GM19239 (cell line): ENCODE measurements at places on chromosomes 2 and 18.
A peak's percentile ranks its signal among the peaks of the same experiment; 100 is the strongest.

DNA sequence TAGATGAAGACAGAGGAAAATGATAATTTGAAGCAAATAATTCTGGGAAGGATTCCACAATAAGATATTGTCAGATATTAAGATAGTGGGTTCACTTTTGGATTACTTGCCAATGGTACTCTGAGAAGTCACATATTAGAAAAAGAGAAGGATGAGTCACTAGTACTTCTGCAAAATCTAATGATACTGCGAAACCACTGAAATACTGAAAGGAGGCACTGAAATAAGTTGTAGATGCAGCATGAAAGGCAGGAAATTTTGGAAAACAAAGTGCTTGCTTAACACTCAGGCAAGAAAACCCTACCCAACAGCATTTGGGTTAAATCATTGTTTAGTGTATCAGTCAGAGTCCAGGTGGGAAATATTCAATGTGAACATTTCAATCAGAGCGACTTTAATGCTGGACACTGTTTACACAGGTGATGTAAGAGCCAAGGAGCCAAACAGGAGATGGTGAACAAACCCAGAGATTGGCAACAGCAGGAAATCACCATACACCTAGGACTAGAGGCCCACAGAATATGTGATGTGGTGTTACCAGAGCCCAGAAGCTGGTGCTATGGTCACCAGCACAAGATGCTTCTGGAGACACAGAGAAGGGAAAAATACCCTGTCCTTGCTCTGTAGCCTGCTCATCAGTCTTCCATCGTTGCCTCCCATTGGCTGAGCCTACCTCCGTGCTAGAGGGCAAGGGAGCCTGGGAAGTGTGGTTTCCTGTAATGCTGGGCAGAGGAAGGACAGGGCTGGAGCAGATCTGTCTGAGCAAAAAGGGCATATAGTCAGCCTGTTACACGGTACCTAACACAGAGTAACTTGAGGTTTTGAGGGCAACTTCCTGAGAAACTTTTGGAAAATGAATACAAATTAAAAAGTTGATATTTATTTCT is 204.7 kb upstream of the ITGA4 start:
- no peak for DNase-seq

DNA sequence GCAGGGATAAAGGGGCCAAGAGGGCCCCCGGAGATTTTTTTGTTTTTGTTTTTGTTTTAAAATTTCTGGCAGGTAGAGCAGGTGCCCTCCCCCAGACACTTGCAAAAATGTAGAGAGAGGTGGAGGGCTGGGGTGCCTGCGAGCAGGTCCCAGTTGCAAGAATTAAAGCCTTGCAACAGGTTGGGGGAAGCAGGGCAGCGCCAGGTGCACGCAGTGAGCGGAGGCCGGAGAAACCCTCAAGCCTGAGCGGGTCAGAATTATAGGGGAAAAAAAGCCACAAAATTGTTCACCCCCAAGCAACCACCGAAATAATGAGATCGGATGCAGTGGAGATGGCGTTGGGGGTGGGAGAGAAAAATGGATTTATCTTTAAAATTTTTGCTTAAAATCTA is 527 bp downstream of the IGFBP5 start:
- DNase-seq: no peak

DNA sequence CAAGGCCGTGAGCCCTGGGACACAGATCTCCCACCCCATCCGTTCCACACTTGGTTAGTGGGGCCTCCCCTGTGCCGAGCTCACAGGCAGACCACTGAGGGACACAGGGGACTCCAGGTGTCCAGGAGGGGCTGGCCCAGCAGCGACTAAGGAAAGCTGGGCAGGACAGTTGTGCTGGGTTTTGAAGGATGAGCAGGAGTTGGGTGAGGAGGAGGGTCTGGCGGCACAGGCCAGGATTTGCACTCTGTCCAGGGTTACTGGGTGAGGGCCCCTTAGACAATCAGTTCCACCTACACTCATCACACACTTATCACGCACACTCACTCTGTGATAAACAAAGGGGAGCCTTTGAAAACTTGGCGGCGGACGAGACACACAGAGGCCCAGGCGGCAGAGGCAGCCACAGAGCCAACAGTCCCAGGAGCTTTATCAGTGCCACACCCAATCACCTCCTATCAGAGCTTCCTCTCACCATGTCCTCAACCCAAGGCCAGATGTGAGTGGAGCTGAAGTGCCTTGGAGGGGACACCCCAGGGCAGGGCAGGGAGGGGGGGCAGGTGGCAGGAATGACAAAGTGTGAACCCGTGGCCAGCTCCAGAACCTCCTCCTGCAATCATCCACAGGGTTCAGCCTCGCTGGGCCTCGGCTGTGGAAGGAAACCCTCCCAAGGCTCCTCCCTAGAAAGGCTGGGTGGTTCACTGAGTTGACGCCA is 26.6 kb downstream of the BIN1 start:
- DNase-seq: no peak

- DNase-seq: no peak
Measured at GRCh38 chr2:28134262-28134812, 243.8 kb downstream of the BABAM2 start.

DNA sequence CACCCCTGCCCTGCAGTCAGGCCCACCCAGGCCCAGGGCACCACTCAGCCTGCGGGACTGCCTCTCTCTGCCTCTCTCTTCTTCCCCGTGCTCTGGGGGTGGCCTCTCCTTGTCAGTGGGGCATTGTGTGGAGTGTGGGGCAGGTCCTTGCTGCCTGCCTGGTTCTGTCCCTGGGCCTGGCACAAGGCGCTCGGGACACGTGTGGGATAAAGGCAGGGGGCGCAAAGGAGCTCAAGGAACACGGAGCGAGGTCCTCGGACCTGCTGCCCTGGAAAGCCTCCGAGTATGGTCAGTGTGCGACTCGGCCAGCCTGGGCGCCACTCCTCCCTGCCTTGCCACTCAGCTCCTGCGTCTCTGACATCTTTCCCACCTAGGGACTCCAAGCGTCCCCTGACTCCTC is 262.2 kb downstream of the HDAC4 start:
- DNase-seq: no peak

- no peak for DNase-seq
Measured at GRCh38 chr2:186605041-186605440, 15.2 kb downstream of the ITGAV start.

GRCh38 chr18:8757396-8757997 is 52.1 kb downstream of the MTCL1 start:
- no peak for DNase-seq

DNA sequence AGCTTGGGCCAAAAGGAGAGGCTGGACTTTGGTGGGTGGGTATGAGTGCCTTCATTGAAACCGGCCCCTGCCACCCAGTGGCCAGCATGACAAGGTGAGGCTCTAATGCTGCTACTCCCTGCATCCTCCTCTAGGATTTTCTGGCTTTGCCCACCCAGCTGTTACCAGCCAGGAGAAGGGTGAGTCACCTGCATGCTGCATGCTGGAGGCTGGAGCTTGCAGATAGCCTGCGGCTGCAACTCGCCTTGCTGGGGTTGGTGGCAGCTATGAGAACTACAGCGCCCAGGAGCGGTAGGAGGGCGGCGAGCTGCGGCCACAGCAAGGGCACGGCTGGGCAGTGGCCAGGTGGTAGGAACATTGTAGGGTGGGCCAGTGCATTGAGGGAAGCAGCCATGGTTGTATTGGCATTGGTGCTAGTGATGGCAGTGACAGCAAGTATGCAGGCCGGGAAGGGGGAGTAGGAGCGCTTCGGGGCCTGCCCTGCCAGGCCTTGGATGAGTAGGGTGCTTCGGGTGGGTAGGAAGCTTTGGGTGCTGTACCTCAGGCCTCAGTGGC is 75.4 kb upstream of the SLC35G4 start:
- DNase-seq: no peak

- DNase-seq: no peak
Measured at GRCh38 chr18:28657961-28658360, 481.0 kb upstream of the CDH2 start.

GRCh38 chr18:11047156-11047555 is 102.2 kb downstream of the PIEZO2 start:
- DNase-seq: no peak

GRCh38 chr18:49853436-49853835 is 40.1 kb upstream of the ACAA2 start:
- DNase-seq: no peak

DNA sequence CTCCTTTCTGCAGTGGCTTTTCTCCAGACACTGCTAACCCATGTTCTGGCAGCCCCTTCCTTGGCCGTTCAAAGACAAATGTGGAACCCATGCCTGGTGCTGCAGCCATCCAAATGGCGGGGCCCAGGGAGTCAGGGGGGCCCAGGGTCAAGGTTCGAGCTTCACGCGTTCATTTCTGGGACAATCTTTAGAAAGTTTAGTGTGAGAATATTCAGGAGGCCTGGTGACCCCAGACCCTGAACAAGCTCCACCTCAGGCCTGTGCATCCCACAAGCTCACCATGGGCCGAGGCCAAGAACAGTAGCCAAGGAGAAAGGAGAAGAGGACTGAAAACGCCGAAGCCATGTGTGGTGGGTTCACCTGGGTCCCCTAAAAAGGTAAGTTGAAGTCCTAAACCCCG is 54.4 kb downstream of the ANKMY1 start:
- DNase-seq: no peak

- no peak for DNase-seq
Measured at GRCh38 chr2:239203443-239204135, 197.2 kb downstream of the HDAC4 start.

GRCh38 chr2:127414638-127415592 is 3.3 kb upstream of the PROC start:
- DNase-seq: no peak

GRCh38 chr2:161049559-161049958 is 110.7 kb upstream of the TANK start:
- no peak for DNase-seq

GRCh38 chr2:229201521-229201920 is 69.6 kb downstream of the PID1 start:
- DNase-seq: no peak

GRCh38 chr18:5197032-5197434 is at the start of gene AKAIN1:
Gene AKAIN1, minus strand, starts transcription at chr18:5197257. Its CDS starts 204 bp downstream, at chr18:5197053.
- DNase-seq: peak; percentile 26

DNA sequence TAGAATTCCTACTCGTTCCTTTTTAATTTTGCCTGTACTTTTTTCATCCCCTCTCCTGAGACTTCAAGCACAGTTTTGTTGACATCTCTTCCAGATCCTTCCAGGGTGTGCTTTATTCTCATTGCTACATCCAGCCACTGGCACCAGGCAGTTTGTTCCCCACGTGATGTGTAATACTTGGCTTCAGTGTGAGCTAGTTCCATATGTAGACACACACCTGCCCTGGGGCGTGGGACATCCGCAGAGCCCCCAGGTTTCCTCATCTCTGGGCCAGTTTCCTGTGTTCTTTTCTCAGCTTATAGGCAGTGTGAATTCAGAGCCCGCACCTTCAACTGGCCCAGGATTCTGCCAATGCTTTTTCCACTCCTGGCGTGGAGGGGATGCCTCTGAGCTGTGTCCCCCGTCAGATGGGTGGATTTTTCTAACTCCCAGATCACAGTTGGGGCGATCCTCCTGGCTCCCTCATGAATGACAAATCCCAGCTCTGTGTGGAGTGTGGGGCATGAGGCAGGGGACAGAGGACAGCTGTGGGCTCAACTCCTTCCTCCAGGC is 46.6 kb downstream of the DIPK1C start:
- no peak for DNase-seq

GRCh38 chr2:100146657-100146960 is 4.2 kb upstream of the AFF3 start:
- no peak for DNase-seq

DNA sequence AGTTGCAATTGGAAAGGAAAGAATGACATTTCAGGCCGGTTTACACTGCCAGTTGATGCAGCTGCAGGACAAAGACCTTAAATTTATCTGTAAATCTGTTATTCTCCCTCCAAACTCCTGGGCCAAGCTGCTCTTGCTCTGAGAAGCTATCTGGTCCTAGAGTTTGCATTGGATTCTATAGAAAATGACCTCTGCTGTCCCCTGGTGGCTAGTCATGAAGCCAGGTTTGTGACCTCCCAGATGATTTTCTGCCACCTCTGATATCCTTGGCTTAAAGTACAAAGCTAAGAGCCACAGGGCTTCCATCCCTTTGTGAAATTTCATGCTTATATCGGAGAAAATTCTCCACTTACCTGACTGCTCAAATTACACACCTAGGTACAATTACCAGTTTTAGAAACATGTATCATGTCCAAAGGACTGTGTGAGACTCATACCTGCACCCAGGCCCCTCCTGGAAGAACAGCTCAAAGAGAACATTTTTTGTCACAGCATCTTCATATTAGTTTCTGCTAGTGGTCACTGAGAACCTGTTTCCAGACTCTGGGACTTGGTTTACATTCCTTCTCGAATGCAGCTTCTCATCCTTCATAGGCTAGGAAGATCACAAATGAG is 28.9 kb upstream of the IER3IP1 start:
- peak; percentile 18 for DNase-seq

DNA sequence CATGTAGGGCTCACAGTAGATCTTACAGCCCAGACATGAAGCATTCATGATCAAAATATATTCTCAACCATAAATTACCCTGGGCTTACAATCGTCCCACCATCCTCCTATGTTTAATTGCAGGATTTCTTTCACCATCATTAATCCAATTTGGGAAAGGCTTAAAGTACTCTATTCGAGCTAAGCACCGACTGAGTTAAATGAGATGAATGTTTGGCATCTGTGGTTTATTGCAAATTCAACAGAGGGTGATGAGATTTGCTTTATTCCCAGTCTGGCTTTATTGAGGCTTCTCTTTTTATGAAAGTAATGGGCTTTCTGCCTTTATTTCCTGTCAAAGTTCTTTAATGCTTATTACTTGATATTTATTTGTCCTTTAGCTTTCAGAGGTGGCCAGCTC is 159.0 kb downstream of the METTL4 start:
- DNase-seq: no peak

- DNase-seq: no peak
Measured at GRCh38 chr18:49344096-49344495, 116.3 kb downstream of the DYM start.

DNA sequence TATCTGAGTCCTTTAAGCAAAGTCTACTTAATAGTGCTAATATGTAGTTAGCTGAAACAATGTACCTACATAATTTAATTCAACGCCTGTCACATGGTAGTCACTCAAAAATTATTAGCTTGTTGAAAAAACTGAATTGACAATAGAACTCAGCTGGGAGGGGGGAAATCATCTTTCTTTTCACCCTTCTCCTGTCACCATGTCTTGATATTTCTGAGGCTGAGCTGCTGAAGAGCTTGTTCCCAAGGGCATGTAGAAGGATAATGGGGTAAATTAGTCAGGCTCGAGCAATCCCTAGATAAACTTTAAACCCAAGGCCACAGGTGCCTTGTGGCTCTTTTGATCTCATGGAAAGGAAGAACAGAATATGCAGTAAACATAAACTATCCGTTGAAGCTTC is 339.6 kb upstream of the LRATD1 start:
- DNase-seq: no peak

DNA sequence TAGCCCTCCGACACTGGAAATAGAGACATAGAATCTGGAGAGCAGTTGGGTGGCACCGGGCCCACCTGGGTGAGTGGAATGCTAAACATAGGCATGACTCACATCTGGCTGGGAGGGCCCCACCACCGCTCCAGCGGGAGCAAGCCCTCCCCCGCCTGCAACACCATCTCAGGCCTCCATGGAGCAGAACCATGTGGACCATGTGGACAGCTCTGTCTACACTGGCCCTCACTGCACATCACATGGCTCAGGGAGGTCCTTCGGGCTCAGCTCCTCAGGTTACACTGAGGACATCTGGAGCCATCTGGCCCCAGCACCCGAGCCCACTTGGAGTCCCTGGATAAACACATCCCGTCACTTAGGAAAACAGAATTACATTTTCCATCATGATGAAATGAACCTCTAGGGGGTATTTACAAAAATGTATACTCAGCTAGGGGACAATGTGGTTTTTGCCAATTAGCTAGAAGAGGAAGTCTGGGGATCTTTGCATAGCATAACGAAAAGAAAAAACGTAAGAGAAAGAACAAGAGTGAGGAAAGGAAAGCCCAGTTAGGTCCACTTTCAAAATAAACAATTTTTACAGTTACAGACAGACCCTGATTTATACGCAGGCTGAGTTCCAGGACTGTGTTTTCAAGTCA is 30.7 kb upstream of the MLPH start:
- no peak for DNase-seq
